Hypothalamus (tissue), 51 donors: ENCODE measurements at places on chromosomes 1 and 21.
A peak's percentile ranks its signal among the peaks of the same experiment; 100 is the strongest.

DNA sequence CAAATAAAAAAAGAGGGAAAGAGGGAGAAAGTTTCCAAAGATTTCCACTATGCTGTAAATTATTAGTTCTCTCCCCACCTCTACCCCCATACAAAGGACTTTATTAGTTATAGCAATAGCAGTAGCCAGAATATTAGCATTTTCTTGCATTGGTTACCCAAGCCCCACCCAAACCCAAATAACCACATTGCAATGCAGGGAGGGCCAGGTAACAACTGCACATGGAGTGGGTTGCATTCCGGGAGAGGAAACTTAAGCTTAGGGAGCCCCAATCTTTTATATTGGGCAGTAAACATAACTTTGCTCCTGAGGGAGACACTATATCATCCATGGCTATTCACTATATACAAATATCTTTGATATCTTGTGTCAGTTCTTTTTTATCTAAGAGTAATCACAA, 6.0 kb downstream of the ADIPOR1 start:
- no peak for DNase-seq

DNA sequence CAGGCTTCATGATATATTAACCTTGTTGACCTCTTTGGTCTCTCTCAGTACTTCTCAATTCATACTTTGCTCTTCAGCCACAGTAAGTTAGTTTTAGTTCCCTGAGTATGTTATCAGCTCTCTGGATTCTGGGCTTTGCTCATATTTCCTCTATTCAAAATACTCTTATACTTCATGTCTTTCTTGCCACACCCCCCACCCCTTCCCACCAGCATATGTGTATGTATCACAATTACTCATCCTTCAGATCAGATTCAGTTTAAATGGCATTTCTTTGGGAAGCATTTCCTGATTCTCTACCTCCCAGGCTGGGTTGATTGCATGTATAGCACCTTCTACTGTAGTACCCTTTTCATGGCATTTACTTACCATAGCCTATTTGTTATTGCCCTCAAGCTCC, 28.3 kb downstream of the SLC30A7 start:
- DNase-seq, result no peak

DNA sequence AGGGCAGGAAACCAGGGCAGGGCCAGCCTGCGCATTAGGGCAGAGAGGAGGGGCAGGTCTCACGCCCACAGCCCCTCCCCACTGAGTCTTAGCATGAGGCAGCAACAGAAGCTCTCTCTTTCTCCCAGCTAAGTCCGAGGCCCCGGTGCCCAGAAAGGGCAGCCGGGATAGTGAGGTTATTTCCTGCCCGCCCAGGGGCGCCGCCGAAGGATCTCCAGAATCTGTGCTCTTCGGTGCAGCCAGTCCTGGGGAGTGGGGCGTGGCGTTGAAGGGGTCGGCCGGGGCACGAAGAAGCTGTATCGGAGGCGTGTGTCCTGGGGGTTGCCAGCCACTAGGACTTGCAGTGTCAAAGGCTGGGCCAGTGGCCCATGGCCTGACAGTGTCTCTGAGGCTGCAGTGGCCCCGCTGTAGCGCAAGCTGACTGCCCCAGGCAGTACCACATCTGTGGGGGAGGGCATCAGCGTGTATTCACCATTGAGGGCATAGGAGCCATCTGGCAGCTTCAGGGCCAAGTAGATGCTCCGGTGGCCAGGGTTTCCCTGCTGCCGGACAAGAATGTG, 7.8 kb downstream of the ADAMTS4 start:
- DNase-seq, result peak; percentile 34

DNA sequence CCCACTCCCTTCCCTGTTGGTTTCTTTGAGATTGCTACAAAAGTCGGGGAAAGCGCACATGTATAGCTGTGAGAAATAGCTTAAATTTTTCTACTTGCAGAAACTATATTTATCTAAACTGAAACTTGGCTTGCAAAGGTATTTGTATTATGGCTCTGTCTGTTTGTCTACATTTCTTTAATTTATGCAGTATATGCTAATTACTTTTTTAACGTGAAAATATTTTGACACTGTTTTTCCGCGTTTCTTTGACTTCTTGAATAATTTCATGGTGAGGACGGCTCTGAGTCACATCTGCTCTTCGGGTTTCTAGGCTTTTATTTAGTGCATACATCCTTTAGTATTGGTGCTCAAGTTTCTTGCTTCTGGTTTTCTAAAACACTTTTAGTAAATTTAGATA, 182.1 kb upstream of the ZRANB2 start:
- DNase-seq, result no peak

- DNase-seq, result no peak
These were observed 5.5 kb upstream of the PRKAB2 start for GRCh38 chr1:147177611-147178380.

GRCh38 chr1:47709019-47709871, 271.4 kb downstream of the FOXD2 start:
- peak; percentile 43 for DNase-seq

- no peak for DNase-seq
These were observed 11.5 kb downstream of the RORC start for GRCh38 chr1:151819976-151820623.

DNA sequence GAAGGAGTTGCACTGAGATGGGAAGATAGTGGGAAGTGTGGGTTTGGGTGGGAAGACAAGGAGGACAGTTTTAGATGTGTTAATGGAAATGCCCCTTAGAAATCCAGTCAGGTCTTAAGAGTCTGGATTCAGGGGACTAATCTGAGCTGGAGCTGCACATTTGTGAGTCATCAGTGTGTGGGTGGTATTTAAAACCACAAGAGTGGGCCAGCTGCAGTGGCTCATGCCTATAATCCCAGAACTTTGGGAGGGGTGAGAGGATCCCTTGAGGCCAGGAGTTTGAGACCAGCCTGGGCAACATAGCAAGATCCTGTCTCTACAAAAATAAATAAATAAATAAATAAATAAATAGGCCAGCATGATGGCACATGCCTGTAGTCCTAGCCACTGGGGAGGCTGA, 40.9 kb upstream of the SLC6A9 start:
- DNase-seq, result no peak

GRCh38 chr21:44817506-44817880, 369 bp downstream of the SUMO3 start:
- DNase-seq, result peak; percentile 69

DNA sequence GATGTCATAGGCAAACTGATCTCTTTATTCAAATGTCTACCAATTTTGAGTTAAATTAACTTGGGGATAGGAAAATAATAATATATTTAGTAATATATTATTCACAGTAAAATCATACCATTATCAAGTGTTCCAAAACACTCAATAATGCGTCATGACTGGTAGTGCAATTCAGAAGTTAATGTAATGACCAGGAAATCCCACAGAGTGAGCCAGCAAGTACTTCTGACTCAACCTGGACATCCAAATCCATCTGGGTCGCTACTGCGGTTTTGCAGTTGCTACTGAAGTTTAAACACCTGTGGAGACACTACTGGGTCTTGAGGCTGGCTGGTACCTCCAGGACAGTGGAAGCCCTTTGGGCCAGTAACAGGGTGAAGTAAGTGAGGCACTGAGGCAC, 44.8 kb downstream of the DPYD start:
- DNase-seq, result no peak

GRCh38 chr1:24846671-24847070, 83.4 kb downstream of the RUNX3 start:
- DNase-seq, result no peak

DNA sequence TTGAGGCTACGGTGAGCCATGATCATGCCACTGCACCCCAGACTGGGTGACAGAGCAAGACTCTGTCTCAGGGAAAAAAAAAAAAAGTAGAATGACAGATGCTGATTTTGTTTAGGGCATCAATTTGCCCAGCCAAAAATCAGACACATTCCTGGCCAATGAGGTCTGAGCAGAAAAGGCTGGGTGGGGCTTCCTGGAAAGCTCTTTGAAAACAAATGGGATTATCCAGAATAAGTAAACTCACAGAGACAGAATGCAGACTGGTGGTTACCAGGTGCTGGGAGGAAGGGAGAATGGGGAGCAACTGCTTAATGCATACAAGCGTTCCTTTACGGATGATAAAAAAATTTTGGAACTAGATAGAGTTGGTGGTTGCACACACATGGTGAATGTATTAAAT, 10.1 kb upstream of the CITED4 start:
- DNase-seq, result no peak
